Endodermal cell (in vitro differentiated cells): ENCODE measurements at places on chromosomes 5 and 9.
A peak's percentile ranks its signal among the peaks of the same experiment; 100 is the strongest.

DNA sequence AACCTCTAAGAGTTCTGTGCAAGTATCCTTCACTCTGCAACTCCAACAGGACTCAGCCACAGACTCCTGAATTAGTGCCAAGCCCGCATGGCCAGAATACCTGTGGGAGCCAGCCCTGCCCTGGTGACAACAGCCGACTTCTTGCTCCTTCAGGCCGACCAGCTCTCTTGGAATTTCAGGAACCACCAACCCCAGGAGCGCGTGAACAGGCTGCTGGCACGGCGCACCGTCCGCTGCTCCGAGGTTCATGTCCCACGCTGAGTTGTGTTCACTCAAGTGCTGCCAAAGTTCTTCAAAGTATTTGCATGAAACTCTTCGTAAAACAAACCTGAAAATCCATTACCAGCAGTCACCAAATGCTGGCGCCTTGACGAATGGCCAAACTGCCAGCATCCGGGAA lies 232.8 kb downstream of the NR2F1-AS1 start:
- no peak for DNase-seq

GRCh38 chr5:145667742-145668141 lies 167.4 kb downstream of the PRELID2 start:
- no peak for DNase-seq

DNA sequence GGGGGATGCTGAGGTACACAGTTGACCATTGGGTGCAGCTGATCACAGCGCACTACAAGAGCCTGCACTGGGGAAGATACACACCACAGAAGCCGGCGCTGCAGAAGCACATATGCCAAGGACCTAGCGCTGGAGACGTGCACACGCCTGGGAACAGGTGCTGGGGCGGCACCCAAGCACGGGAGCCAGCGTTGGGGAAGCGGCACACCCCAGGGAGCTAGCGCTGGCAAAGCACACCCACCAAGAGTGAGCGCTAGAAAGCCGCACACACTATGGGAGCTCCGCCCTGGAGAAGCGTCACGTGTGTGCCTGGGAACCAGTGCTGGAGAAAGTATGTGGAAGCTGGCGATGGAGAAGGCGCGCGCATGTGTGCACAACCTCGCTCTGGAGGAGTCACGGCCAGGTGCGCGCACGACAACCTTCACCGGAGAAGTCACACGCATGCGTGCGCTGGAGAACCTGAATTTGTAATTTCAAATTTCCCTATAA lies 4.5 kb downstream of the FANCC start:
- DNase-seq = peak; percentile 86

DNA sequence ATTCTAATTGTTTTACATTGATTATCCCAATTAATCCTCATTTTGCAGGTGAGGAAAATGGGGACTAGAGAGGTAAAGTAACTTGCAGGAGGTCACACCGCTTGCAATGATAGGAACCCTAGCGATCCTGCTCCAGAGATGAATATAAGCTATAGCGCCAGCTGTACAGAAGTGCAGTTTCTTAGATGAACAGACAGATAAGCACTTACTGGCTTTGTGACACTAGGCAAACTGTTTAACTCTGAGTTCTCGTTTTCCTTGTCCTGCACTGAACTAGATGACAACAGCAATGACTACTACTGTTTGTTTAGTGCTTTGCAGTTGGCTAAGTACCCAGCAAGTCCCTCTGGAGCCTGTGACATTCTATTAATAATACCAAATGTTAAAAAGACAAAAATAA lies 11.1 kb downstream of the LHX6 start:
- peak; percentile 17 for DNase-seq

DNA sequence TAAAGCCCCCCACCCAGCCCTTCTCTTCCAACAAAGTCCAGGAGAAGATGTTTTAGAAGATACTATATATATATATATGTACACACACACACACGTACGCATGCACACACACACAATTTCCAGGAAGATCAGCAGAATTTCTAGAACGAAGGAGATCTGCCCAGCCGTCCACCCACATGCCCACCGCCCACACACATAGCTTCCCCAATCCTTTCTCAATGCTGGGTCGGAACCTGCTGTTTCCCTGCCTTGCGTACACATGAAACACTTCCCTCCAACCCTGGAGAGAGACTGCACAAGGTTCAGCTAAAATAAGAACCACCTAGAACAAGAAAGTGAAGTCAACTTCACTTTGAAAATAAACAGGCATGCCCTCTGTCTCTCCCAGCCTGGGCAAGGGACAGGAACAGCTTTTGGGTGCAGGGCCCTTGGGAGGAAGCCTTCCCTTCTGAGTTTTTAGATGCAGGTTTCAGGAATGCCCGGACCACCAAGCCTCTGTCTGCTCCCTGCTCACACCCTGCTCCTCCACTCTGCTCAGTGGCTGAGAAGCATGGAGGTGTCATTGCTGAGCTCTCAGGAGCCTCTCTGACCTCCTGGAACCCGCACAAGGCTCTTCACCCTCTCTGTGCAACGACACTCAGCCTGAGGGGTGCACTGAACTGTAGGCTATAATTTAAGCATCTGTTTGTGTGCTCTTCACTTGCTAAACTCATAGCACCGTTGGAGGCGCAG lies 149.4 kb downstream of the C5orf15 start:
- peak; percentile 24 for DNase-seq

DNA sequence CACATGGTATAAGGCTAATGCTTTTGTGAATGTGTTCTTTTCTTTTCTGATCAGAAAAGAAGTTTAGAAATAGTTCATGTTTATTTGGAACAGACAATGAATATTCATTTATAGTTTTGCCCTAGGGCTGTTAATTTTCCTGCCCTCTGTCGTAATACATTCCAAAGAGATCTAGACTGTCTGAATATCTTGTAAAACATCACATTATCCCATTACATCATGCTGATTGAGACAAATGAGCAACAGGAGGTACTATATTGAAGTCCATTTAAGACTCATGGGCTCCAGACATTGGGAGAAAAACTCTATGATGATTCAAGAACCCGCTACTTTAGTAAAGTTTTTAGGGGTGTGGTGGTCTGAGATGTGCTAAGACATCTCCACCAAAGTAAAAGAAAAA lies 121.2 kb upstream of the MAP1B start:
- no peak for DNase-seq

DNA sequence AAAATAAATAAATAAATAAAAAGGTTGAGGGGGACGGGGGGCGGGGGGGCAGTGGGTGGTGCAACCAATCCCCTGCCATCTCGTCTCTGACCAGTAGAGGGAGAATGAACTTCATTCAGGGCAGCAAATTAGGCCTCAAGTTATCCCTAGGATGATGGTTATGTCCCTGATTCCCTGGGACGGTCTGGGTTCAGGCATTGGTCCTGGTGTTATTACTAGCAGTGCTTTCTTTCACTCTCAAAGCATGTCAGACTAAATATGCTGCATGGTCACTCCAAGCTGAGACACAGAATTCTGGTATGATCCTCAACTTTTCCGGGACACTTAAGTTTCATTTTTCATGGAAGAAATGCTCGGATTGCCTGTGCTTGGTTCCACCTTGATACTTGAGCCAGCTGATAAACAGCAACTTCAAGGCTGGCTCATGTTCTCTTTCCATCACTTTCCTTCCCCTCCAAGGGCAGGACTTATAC lies 59.4 kb downstream of the DAP start:
- DNase-seq = peak; percentile 78

GRCh38 chr5:143679777-143680176 lies 132.2 kb upstream of the HMHB1 start:
- DNase-seq = no peak

- DNase-seq = no peak
These were observed 59.7 kb upstream of the GARNL3 start for GRCh38 chr9:127204771-127205470.

- no peak for DNase-seq
These were observed 26.2 kb upstream of the TGFBR1 start for GRCh38 chr9:99078717-99079116.

- DNase-seq = no peak
These were observed 104.1 kb downstream of the CD180 start for GRCh38 chr5:67092535-67092934.

DNA sequence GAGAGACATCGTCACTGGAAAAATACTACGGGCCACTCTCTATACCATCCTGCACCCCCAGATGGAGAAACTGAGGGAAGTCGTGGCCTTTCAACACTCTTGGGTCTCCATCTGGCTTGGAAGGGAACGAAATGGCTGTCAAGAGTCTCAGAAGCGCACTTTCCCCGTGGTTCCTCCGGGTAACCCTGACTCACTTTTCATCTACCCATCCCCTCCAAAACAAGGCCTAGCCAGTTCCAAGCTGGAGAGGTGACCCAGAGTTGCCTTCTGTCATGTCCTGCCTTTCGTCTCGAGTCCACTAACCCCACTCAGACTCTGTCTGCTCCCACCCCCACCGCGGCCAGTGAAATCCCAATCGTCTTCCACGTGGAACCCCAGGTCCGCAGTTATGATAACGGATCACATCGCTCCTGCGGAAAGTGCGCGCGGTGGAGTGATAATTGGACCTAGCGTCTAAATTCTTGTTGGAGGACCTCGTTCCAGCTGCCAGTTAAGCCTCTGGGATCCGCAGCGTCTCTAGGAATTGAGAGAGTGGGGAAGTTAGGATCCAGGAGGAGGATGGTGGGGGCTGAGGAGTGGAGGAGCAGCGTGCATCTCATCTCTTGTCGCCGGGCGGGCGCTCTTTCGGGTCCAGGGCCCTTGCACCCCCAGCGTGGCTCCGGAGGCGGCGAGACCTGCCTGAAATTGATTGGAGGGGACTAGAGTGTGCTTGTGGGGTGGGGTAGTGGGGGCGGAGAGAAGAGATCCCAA lies 4.6 kb downstream of the CDKN2A start:
- DNase-seq = peak; percentile 67

GRCh38 chr9:20904995-20905394 lies 126.4 kb downstream of the HACD4 start:
- no peak for DNase-seq

DNA sequence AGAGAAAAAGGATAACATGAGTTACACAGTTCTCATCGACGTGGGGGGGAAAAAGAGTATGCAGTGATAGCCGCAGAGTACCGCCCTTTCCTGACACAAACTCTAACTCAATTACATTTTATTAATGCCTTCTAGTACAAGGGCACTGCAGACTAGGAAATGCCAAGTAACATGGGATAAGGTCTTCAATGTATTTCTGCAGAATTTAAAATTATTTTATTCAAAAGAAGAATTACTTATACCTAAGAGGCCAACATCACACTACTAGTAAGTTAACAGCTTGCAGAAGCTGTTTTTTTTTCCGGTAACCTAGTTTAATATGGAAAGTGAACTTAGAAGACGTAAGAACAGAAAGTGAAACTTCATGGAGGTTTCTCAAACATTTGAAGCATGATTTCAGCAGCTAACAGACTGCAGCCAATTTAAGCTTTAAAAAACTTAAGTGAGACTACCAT lies 3.9 kb downstream of the SETX start:
- DNase-seq = peak; percentile 1

DNA sequence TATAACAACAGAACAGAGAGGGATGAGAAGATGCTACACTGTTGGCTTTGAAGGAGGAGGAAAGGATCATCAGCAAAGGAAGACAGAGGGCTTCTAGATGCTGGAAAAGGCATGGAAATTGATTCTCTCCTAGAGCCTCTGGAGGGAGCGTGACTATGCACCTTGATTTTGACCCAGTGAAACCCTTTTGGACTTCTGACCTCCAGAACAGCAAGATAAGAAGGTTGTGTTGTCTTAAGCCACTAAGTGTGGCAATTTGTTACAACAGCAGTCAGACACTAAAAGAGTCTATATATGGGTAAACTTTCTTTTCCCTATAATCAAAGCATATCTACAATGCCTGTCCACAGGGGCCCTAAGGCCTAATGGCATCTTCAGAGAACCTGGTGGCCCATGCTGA lies 56.1 kb upstream of the MVB12B start:
- DNase-seq = no peak

- DNase-seq = no peak
These were observed 133.4 kb downstream of the ADAMTS19 start for GRCh38 chr5:129593525-129593924.

DNA sequence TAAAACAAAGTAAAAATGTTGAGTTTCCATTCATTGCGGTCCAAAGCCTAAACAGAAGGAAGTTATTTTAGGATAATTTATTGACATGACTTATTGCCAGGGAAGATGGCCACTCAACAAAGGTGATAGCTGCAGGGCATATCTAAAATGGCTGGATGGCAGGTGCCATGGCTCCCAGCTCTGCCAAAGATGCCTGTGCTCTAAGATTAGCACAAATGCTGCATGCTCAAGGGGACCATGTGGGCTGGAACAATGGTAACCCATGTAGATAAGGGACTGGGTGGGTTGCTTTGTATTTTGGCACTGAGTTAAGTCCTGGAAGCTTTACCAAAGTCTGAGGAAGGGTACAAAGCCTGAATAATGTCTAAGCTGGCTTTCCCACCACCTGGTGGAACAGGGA lies 95.5 kb upstream of the IFNK start:
- no peak for DNase-seq

- no peak for DNase-seq
These were observed 42.3 kb upstream of the PPP1R26 start for GRCh38 chr9:135437259-135437658.

DNA sequence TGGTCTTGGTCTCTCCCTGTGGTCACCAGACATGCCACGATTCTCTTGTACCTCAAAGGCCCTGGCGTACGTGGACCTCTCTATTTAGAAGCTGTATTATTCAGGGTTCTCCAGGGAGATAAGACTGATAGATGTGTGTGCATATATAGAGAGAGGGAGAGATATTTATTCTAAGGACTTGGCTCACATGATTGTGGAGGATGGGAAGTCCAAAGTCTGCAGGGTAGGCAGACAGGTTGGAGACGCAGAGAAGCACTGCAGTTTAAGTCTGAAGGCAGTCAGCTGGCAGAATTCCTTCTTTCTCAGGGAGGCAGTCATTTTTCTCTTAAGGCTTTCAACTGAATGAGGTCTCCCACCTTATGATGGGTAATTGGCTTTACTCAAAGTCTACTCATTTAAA lies 16.3 kb downstream of the C9orf57 start:
- no peak for DNase-seq

DNA sequence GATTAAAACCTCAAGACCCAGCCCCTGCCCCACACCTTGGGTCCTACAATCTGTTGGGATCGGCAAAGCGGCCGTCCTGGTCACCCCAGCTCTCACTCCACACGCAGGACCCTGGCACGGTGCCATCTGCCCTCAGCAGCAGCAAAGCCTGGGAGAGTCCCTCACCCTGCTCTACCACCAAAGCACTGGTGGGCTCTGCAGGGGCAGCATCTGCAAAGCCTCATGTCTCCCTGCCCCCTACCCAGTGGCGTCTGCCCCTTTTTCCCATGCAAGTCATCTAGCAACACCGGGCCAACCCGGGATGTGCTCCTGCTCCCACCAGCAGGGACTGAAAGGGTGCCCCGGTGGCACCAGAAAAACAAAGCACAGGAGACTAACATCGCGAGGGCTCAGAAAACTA lies 19.6 kb upstream of the CNOT6 start:
- no peak for DNase-seq

- no peak for DNase-seq
These were observed 21.3 kb downstream of the KCTD16 start for GRCh38 chr5:144191998-144192397.

DNA sequence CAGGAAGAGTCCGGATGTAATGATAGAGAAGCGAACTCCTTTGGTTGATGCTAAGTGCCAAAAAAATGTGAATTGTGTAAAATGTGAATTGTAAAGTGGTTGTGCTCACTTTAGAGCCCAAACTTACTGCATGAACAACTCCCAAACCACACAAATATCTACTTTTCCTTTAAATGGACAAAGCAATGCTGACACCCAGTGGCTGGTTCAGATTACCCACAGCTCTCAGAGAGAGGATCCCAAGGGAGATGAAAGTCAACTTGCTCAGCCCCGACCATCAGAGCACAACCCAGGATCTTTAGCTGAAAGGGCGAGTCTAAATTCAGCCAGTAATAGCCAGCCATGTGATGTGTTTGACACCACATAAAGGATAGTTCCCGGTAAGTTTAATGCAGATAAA lies 133.7 kb downstream of the NMUR2 start:
- DNase-seq = peak; percentile 77
